ENCODE measurements at places on chromosomes 3 and 15. TPM values are rescaled to one million over a fixed set of nuclear protein-coding genes. Genes with fewer than 3 reads are reported as not detected.

Gene PTH1R
- total RNA-seq, result not detected

DNA sequence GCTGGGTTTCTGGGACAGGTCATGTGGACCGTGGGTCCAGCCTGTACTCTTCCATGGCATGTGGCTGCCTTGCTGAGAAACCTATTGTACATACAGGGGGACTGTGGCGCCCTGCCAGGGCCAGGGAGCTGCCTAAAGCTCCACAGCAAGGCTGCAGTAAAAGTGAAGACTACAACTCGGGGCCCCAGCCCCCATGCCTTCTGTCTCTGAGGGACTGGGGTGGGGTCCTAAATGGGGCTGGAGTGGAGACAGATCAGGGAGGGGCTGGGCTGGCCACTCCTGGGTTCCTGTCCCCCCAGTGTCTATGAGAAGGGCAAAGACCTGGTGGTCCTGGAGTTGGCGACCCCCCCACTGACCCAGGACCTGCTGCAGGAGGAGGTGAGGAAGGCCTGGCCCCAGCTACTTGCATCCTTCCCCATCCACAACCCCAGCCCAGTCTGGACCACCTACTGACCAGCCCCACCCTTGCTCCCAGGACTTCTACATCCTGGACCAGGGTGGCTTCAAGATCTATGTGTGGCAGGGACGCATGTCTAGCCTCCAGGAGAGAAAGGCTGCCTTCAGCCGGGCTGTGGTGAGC lies 7.3 kb downstream of the VILL start:
- DNase-seq, result no peak

DNA sequence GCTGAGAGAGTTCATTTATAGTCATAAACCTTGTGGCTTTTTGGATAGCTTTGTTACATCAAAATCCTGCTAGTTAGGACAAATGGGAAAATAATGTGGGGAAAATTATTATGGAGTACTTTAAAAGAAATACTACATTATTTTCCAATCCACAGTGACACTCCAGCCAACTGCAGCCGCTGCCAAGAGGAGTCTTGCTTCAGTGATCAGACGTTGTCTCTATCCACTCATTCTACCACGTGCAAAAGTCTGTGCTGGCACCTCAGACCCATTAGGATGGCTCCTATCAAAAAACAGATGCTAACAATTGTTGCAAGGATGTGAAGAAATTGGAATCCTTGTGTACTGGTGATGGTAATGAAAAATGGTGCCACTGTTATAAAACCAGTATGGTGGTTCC lies 128.6 kb upstream of the IQSEC1 start:
- no peak for DNase-seq

Gene P2RY13
- total RNA-seq, result not detected

GRCh38 chr3:129343643-129344360 lies 65.1 kb downstream of the HMCES start:
- DNase-seq, result no peak

Gene ALDH1A3
- 1.2 TPM for total RNA-seq

DNA sequence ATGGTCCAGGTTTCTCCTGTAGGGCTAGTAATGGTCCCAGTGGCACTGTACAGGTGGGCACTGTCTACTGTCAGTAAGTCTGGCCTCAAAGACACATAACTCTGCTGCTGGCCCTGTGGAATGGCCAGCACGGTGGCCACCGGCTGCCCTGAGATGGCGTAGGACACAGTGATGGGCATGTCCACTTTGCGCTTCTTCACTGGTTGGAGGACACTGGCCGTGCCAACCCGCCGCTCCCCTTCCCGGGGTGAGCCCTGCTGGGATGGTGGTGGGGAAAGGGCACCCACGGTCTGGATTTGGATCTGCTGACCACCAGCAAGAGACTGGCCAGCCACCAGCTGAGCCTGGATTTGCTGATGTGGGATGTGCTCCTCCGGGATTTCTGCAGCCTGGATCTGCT lies 28.1 kb upstream of the IMPDH2 start:
- no peak for DNase-seq

DNA sequence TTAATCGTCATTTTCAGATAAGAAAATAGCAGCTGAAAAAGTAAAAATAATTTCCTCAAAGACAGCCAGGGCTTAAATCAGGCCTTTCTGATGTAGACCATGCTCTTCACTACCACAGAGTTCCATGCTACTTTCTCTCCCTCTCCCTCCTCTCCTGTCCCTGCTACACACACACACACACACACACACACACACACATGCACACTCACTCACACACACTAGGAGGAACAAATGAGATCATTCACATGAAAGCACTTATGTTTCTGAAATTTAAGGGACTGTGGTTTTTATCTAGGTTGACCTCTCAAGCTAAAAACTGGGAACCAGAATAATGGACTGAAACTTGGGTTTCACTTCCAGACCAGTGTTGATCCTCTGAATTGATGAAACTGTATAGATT lies 4.1 kb upstream of the PSMA4 start:
- DNase-seq, result peak; percentile 11

GRCh38 chr3:64047787-64048186 lies 24.5 kb upstream of the PSMD6 start:
- no peak for DNase-seq

GRCh38 chr3:157494581-157495281 lies 8.5 kb downstream of the VEPH1 start:
- no peak for DNase-seq

- no peak for DNase-seq
Observed at GRCh38 chr15:41907141-41907540, 13.3 kb upstream of the SPTBN5 start.

DNA sequence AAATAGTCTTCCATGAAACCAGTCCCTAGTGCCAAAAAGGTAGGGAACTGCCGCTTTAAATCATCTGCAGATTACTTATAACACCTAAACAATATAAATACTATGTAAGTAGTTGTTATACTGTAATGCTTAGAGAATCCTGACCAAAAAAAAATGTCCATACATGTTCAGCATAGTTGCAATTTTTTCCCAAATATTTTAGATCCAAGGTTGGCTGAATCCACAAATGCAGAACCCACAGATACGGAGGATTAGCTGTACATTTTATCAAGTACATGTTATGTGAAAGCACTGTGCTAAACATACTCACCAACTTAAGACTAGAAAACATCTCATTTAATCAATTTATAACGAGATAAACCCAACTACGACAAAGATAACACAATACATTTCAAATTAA lies 9.3 kb downstream of the MSL2 start:
- DNase-seq, result no peak

GRCh38 chr15:68678746-68679145 lies 100.0 kb downstream of the CORO2B start:
- no peak for DNase-seq

DNA sequence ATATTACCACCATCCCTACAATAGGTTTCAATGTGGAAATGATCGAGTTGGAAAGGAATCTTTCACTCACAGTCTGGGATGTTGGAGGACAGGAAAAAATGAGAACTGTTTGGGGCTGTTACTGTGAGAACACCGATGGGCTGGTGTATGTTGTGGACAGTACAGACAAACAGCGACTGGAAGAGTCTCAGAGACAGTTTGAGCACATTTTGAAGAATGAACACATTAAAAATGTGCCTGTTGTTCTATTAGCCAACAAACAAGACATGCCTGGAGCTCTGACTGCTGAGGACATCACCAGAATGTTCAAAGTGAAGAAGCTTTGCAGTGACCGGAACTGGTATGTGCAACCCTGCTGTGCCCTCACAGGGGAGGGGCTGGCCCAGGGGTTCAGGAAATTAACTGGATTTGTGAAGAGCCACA lies 510 bp downstream of the ARL14 start:
- peak; percentile 13 for DNase-seq

DNA sequence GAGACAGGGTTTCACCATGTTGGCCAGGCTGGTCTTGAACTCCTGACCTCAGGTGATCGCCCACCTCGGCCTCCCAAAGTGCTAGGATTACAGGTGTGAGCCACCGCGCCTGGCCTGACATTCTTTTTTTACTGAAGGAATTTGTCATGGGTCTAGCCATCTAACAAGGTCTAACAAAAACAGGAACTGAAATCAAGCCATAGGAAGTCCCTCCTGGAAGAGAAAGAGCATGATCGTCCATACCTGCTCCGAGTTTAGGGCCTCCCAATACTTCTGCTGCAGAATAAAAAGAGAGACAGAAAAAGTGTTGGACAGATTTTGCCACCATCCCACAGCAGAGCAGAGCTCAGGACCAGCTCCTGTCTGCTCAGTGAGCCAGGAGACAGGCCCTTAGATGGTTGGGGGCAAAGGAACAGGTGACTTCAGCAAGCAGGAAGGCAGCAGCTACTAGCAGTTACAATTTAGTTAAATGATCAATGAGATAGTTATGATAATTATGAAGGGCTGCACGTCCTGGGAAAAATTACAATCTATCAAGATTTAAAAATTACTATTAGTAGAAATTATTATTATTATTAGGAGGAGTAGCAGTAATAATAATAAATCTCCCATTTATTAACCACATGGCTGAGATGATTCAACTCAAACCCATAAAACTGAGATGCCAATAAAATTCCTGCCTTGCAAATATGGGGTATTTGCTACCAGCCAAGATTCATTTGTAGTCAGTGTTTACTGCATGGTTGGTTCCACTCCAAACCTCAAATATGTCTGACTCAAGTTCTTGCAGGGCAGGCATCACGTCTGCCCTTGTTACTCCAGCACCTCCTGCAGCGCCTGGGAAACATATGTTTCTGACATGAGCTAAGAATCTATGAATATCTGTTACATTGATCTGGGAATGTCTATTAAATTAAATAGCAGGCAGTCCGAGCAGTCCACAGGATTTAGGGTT lies 40.1 kb downstream of the TMEM44 start:
- DNase-seq, result peak; percentile 99

Gene MUC13
- 0.06 TPM for total RNA-seq

DNA sequence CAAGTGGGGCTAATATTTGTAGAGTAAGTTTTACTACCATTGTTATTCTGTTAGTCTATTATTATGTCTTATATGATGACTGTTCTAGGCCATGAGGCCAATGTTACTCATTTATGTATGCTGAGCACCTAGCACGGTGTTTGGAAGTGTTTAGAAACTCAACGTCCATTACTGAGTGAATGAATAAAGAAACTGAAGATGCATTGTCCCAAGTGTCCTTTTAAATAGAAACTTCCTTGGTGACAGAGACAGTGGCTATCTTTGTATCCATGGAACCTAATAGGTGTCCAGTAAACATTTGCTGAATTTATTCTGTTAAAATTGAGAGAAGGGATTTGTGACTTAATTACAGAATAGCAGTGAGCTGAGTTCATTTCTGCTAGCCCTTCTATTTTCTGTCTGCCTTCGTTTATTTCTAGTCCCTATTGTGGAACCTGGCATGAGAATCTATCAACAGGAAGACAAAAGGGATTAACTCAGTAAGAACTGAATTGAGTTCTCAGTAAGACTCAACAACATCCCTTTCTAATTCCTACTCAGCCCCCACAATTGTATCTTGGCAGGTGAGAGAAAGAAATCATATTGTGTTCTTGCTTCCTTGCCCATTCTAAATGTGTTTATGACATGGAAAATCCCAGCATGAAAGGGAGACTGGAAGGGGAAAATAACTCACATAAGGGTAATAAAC lies 246.6 kb upstream of the LRRC3B start:
- no peak for DNase-seq

Gene GOLGA8S
- not detected for total RNA-seq

- DNase-seq, result peak; percentile 45
Observed at GRCh38 chr15:74202452-74203401, at the start of gene STRA6. TSS of gene STRA6 (minus strand) at chr15:74202787. CDS start at chr15:74202267, 520 bp downstream.

Gene BCHE
- total RNA-seq, result not detected

- DNase-seq, result no peak
Observed at GRCh38 chr3:102114264-102114979, 265.1 kb downstream of the NFKBIZ start.

GRCh38 chr3:37630441-37630840 lies 231.2 kb upstream of the CTDSPL start:
- DNase-seq, result no peak

Gene RTP3
- not detected for total RNA-seq

Gene EXD1
- not detected for total RNA-seq

Data from HFFc6 (cell line).